Frontal cortex (tissue), 4 donors: ENCODE measurements at places on chromosomes 1 and 21.

- DNase-seq = no peak
These were observed 10.0 kb upstream of the EPHA8 start for GRCh38 chr1:22553104-22553880.

- no peak for DNase-seq
These were observed 68.9 kb downstream of the NRIP1 start for GRCh38 chr21:14995695-14996490.

GRCh38 chr1:149936170-149936991, at the start of gene MTMR11:
TSS of gene MTMR11 (minus strand) at chr1:149936879. CDS start at chr1:149936647, 232 bp downstream.
- DNase-seq = no peak

DNA sequence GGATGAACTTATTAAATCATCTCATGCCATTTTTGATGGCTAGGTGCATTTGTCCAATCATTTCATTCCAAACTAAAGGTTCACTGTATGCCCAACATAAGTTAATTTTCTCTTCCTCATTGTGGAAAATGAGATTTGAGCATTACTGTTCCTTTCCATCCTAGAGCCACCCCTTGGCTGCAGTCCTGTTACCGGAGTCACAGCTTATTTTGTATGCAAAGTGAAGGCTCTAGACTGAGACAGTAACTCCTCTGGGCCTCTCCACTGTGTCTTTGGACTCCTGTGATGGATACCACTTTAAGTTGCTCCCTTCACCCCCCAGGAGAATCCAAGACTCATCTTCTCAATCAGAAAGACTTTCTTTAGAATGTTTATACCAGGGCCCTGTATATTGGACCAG, 59.7 kb downstream of the FGGY start:
- no peak for DNase-seq

DNA sequence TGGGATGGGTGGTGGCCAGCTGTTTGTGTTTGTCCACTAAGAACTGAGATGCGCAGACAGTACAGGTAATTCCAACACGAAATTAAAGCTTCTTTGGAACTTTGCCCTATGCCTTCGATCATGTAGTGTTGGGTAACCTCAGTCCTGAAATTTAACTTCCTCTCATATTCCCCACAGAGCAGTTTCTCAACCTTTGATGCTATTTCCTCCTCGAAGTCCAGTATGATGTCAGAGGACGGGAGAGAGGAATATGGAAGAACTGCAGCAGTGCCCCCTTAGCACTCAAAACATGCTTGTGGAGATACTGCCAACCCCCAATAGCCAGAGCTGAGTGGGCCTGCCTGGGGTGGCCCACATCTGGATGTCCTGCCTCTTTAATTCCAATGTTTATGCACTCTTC, 3.6 kb downstream of the LPAR3 start:
- DNase-seq = no peak

DNA sequence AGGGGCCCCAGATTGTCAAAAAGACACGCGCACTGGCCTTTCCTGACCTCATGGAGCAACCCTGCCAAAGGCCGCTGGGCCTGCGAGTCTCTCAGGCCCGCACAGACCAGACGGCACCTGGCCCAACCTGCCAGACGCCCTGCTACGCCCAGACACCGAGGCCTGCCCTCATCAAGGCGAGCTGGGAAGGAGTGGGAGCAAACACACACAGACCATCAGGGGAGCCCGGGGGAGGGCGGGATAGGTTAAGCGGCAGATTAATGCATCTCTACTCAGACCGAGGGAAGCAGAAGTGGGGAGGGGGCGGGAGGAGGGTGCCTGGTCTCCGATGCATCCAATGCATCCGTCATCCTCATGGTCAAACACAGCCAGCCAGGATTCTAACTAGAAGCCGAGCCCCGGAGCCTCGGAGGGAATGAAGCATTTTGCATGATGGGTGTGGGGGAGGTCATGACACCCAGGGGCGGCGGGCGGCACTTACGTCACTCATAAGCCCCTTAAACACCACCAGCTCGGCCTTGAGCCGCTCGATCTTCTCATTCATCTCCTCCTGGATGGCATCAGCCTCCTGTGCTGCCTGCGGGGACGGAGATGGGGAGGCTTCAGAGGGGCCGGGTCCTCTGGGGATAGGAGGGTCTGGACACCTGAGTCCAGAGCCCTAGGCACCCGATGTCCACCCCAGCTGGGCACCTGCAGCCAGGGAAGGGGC, 17.0 kb upstream of the ALDH4A1 start:
- no peak for DNase-seq

- DNase-seq = no peak
These were observed 41.7 kb upstream of the RXRG start for GRCh38 chr1:165486663-165487062.

DNA sequence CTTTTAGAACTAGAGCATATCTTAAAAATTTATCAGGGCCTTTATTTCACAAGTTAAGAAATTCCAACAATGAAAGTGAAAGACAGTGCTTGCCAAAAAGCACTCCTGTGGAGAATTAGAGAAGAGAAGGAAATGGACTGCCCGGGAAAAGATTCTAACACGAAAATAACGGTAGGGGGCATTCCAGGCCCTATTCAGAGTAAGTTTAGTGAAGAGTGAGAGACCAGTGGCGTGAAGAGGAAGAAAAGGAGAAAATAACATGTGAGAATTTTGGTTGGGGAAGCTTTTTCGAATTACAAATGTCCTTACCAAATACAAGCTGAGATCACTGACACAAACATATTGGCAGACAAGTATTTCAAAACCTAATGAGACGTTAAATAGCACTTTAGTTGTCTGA, 38.4 kb upstream of the RBM34 start:
- DNase-seq = no peak
